ENCODE measurements at places on chromosomes 2 and 18.

DNA sequence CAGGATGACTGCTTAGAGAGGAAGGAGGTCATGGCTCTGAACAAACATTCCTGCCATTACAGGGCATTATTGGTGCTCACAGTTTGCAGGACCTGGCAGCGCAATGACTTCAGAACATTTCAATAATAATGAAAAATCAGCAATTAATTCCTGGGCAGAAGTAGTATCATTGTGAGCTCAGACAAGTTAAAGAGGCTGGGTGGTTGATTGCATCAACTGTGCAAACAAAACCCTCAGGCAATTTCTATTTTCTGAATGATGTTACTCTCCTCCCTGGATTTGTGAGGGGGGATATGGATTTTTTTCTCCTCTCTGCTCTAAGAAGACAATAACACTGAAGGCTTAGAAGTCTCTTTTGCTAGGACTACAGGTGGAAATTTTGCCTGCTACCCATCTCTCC is 168.1 kb upstream of the TACR1 start:
- no peak for DNase-seq

GRCh38 chr2:160415991-160416390 is 77.6 kb downstream of the RBMS1 start:
- DNase-seq = no peak

DNA sequence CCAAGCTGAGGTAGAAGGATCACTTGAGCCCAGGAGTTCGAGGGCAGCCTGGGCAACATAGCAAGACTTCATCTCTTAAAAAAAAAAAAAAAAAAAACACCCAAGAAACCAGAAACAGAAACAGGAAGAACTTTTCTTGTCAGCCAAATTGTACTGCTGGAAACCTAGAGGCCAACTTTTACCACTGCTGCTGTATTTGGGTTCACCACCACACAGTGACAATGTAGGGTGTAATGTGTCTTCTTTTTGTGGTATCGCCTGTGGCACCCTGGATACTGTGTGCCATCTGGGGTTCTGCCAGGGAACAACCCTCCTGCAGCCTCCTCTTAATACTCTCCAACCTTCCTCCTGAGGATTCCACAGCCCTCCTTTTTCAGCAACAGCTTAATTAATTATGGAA is 72.6 kb downstream of the STK39 start:
- DNase-seq = no peak

GRCh38 chr2:238169048-238169707 is 10.4 kb downstream of the ERFE start:
- no peak for DNase-seq

- DNase-seq = no peak
Observed at GRCh38 chr18:34194239-34194638, 30.5 kb downstream of the NOL4 start.

GRCh38 chr2:44715671-44716081 is 225.8 kb upstream of the SIX3 start:
- DNase-seq = no peak

GRCh38 chr2:46689993-46690392 is 210.6 kb downstream of the TMEM247 start:
- no peak for DNase-seq

GRCh38 chr2:206615417-206616089 is 26.7 kb upstream of the FAM237A start:
- no peak for DNase-seq
